Posterior vena cava (tissue), 2 donors: ENCODE measurements at places on chromosomes 13 and 19.

- DNase-seq: no peak
Measured at GRCh38 chr13:107067381-107067780, 499.4 kb upstream of the ARGLU1 start.

- DNase-seq: no peak
Measured at GRCh38 chr13:113273851-113274590, 23.0 kb upstream of the LAMP1 start.

- DNase-seq: no peak
Measured at GRCh38 chr13:80563439-80563838, 222.5 kb upstream of the SPRY2 start.

DNA sequence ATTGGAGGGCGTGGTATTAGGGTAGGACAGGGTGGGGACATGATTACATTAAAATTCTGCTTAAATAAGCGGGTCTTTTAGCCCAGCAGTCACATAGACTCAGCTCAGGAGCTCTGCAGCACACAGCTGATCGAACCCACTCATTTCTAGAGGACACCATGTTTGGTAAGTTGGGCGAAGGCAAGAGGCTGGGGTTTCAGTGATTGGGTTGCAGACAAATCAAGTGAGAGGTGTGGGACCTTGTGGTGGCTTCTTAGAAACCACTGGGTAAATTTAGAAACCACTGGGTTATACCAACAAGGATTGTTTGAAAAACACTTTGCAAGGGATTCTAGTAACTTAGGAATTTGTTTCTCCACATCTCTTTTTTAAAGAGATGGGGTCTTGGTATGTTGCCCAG lies at the start of gene LEUTX:
TSS of gene LEUTX (plus strand) at position 92 of the 400 bp plus-strand sequence. CDS start at position 159, 67 bp downstream.
- no peak for DNase-seq

DNA sequence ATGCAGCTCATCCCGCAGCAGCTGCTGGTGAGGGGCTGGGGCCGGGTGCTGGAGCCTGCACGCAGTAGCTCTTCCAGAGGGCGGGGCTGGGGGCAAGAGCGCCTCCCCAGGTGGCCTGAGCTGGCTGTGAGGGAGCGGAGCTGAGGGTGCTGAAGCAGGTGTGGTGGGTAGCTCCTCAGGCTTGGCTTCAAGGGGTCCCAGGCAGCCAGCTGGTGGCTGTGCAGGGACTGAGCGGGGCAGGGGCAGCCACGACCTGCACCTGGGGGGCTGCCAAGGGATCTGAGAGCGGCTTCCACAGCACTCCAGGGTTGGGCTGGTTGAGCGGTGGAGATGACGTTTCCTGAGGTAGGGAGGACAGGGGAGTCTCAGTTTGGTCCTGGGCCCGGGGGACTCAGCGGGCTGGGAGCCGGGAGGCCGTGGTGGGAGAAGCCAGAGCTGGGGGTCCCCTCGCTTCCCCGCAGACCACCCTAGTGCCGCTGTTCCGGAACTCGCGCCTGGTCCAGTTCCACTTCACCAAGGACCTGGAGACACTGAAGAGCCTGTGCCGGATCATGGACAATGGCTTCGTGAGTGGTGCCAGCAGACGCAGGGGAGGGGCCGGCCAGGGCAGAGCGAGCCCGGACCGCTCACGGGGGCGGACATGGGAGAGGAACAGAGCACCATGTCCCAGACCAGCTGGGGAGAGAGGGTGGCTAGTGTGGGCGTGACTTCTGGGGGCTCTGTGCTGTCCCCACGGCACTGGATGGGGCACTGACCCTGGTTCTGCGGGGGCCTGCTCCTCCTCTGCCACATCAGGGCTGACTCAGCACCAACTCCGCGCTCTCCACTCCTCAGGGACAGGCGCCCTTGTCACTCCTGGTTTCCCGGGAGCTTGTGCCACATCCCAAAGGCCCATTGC lies 7.4 kb downstream of the PTOV1 start:
- no peak for DNase-seq

DNA sequence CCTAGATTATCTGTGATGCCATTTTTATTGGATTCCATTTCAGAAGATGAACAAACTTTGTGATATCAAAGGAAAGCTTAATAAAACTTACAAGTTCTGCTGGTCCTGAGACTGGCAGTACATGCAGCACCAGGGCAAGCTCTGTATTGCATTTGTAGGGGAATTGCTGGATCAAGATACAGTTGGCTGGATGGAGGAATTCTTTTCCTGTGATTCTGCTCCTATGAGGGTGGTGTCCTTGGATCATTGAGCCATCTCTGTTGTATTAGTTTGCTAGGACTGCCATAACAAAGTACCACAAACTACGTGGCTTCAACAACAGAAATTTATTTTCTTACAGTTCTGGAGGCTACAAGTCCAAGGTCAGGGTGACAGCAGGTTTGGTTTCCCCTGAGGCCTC lies 33.9 kb upstream of the CSNK1A1L start:
- DNase-seq: no peak

DNA sequence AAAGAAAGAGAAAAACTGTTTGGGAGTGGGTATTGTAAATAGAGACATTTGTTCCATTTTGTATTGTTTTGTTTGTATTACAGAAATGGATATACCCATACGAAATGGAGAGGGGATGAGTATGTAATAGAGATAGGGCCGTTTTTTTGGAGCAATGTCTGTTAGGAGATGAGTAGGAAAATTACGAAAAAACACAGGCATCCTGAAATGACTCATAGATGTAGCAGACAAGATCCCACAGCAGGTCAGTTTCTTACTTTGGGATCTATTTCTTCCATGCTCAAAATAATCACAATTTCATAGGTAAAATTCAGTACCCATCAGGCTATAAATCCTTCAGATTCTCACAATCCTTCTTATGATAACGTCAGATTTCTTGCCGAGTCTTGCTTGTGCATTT lies 779.4 kb upstream of the SLITRK1 start:
- no peak for DNase-seq

GRCh38 chr13:25927363-25927762 lies 124.5 kb downstream of the SHISA2 start:
- DNase-seq: no peak

- peak; percentile 70 for DNase-seq
Measured at GRCh38 chr19:33819506-33819879, 22.8 kb downstream of the KCTD15 start.

GRCh38 chr19:6712231-6712630 lies 8.2 kb downstream of the C3 start:
- DNase-seq: peak; percentile 64

- DNase-seq: no peak
Measured at GRCh38 chr19:13959141-13959961, 7.0 kb downstream of the DCAF15 start.

- DNase-seq: peak; percentile 46
Measured at GRCh38 chr19:38023671-38024541, 116.9 kb downstream of the SIPA1L3 start.

DNA sequence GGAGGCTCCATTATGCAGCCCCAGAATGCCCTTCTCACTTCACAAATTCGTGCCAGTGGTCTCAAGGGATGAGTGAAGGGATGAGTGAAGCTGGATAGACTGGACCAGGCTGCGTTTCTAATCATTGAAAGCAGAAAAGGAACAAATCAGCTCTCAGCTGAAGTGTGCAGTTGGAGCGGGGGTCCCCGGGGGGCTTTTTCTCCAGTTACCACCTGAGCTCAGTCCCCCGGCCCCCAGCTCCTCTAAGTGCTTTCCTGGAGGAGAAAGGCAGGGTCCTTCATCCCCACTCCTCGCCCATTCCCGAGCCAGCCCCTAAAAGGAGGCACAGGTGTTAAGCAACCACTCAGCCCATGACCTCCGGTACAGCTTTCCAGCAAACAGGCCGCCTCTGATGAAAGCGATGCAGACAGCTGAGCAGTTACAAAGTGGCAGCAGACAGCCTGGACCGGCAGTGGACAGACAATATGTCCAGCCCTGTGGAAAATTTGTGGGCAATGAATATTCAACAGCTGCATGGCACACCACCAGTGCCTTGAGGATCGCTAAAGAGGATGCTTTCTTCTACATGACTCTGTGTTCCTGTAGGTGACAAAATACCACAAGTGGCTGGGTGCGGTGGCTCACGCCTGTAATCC lies 110.7 kb upstream of the UBL3 start:
- DNase-seq: no peak
